Suppressor macrophage (primary cell): ENCODE measurements at places on chromosomes 16 and 17.

DNA sequence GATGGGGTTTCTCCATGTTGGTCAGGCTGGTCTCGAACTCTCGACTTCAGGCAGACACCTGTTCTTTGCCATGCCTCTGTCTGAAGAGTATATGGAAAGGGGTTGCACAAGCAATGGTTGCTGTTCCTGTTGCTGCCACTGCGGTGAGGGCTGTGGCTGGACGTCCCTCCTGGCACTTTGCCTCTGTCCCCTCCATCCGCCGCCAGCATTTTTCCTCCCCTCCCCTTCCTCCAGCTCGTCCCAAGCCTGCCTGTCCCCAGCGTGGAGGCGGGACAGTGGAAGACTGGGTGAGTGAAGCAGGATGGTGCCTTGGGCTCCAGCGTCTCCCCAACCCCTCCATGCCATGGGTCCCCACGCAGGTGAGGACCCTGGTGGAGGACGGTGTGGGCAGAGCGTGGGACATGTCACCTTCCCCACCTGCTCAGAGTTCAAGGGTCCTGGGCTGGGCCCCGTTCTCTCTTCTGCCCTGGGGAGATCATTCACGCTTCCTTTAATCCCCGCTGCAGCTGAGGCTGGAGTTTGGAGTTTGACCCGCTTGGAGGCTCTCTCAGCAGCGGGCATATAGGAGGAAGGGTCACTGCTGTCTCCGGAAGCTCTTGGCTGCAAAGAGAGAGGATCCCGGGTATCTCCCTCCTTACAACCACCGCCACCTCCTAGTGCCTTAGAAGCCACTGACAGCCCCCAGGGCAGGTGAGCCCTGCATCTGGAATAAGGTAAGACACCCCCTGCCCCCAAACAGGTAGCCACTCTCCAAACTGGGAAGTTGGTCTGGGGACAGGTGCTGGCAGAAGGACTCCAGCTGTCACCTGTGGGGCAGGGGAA is at the start of gene SLC5A11:
Gene SLC5A11, plus strand, starts transcription at position 238 of the 822 bp plus-strand sequence. CDS start 12,681 bp downstream, outside the sequence.
- DNase-seq = no peak

DNA sequence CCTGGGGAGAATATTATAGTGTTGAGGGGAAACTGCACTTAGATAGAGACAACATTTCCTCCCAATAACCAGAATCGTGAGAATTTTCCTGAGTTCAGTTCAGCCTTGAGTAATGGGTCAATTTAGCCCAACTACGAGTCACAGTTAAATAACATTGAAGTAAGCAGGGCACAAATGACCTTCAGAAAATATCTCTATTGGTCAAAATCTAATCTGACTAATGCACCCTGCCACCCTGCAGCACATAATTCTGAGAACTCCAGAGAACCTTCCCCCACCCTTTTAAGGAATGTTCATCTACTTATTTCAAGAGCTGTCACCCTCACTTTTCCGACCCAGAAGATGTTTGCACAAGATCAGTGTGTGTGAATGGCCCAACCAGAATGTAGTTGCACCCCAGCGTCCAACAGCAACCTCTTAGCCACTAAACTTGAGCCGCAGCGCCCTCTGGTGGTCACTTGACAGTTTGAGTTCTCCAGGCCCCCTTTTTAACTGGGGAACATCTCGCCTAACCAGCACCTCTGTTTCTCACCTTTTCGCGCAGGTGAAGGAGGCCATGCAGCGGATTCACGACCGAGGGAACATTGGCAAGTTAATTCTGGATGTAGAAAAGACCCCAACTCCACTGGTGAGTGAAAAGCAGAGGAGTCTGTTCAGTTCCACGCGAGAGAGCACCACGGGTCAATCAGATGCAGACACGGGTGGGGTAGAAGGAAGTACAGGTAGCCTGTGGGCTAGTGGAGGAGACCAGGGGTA is 50.9 kb upstream of the CLEC3A start:
- DNase-seq = peak; percentile 89

GRCh38 chr17:42526031-42526444 is 10.0 kb upstream of the NAGLU start:
- DNase-seq = no peak

- DNase-seq = no peak
Measured at GRCh38 chr17:58305626-58306025, 23.0 kb downstream of the TSPOAP1 start.
